ENCODE measurements at places on chromosomes 2 and 18.

GRCh38 chr2:58539973-58540372 is 298.8 kb upstream of the FANCL start:
- DNase-seq: no peak

DNA sequence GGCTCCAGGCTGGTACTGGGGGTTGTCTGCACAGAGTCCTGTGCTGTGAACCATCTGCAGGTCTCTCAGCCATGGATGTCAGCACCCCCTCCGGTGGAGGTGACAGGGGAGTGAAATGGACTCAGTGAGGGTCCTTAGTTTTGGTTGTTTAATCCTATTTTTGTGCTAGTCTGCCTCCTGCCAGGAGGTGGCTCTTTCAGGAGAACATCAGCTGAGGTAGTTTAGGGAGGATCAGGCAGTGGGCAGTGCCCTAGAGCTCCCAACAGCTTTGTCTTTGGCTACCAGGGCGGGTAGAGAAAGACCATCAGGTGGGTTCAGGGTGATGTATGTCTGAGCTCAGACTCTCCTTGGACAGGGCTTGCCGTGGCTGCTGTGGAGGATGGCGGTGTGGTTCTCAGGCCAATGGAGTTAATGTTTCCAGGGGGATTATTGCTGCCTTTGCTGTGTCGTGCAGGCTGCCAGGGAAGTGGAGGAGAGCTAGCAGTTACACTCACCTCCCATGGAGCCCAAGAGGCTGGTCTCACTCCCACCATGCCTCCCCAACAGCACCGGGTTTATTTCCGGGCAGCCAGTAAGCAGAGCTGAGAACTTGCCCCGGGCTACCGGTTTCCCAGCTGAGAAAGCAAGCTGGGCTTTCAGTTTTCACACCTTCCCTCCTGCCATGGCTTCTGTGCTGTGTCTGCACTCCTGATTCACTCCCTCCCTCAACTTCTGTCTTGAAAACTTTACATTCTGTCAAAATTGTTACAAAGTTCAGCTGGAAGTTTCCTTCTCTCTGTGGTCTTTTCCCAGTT is 563.4 kb downstream of the XIRP2 start:
- no peak for DNase-seq

DNA sequence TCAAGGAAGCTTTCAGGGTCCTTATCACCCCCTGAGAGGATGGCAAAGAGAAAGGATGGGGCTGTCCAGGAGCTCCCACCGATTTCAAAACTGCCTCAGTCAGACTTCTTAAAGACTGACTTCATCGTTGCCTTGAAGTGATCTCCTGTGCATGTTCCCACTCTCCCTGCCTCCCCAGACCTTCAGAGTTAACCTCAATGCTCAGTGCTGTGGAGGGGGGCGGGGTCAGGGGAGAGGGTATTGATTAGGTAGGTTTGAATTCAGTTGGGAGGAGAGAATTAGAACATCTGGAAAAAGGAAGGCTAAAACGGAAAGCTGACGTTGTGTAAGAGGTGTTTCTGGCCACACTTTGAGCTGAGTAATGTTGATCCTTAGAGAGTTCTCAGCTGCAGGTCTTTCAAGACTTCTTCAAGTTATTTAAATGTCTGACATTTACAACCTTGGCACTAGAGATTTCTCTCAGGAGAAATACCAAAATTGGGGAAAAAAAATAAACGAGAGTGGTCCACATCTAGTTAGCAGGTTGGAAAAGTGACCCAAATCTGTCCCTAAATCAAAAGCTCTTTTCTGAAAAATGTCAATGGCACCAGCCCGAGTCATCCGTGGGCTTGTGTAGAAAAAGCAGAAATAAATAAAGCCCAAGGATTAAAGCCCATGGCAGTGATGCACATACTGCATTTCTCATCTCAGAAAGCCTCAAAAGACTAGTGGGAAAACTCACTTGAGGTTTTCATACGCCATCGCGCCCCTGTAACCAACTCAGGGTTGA is 134.7 kb upstream of the EPAS1 start:
- no peak for DNase-seq

GRCh38 chr18:79169958-79170555 is 100.9 kb downstream of the ATP9B start:
- DNase-seq: no peak

DNA sequence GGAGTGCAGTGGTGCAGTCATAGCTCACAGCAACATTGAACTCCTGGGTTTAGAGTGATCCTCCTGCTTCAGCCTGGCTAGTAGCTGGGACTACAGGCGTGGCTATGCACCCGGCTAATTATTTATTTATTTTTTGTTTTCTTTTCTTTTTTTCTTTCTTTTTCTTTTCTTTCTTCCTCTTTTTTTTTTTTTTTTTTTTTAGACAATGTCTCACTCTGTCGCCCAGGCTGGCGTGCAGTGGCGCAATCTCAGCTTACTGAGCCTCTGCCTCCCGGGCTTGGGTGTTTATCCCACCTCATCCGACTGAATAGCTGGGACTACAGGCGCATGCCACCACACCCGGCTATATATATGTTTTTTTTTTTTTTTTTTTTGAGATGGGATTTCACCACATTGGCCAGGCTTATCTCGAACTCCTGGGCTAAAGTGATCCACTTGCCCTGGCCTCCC is 1.4 kb upstream of the ANXA4 start:
- no peak for DNase-seq

GRCh38 chr2:168722592-168722991 is 79.8 kb upstream of the NOSTRIN start:
- DNase-seq: no peak
